ENCODE measurements at places on chromosomes 1 and 21. TPM values are rescaled to one million over a fixed set of nuclear protein-coding genes. Genes with fewer than 3 reads are reported as not detected.

DNA sequence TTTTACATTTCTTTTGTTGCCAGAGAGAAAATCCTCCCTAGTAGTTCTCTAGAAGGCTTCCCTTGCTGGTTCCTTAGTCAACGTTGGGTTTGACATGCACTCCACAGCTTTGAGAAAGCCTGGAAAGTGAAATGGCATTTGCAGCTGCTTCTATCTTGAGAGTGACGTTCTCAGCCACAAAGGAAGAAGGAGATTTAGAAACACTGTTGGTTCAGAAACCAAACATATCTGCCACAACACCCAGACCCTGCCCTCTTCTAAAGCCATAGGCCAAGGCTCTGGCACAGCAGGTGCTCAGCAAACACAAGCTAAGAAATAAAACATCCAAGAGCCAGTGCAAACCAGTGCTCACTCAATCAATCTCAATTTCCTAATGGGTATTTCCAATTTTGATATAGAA, 121.4 kb downstream of the CCDC185 start:
- no peak for DNase-seq

DNA sequence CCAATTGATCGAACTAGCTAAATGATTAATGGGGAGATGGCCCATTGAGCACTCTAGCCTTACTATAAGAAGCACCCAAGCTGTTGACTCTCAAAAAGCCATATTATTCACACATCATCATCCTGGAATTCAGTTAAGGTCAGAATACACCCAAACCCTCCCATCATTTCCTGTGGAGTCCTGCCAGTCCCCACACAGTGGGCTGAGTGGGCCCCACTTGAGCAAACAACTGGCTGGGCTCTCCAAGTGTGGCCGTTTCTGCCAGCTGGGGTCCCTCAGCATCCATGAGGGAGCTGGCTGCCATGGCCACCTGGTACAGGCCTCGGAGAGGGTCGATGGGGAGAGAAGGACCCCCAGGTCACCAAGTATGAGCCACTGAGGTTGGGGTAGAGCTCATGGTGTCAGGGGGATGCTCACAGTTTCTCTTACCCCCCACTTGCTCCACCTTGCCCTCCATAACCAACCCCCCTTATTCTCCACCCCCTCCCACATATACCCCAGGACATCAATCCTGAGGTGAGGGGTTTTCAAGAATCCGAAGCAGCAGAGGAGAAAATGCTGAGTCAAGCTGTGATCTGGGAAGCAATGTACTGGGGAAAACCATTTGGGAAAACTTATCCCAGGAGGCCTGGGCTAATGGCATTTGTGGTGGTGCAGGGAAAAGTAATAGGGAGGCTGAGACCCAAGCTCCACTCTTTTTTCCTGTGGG, 60.3 kb downstream of the UBE2T start:
- peak; percentile 75 for DNase-seq

DNA sequence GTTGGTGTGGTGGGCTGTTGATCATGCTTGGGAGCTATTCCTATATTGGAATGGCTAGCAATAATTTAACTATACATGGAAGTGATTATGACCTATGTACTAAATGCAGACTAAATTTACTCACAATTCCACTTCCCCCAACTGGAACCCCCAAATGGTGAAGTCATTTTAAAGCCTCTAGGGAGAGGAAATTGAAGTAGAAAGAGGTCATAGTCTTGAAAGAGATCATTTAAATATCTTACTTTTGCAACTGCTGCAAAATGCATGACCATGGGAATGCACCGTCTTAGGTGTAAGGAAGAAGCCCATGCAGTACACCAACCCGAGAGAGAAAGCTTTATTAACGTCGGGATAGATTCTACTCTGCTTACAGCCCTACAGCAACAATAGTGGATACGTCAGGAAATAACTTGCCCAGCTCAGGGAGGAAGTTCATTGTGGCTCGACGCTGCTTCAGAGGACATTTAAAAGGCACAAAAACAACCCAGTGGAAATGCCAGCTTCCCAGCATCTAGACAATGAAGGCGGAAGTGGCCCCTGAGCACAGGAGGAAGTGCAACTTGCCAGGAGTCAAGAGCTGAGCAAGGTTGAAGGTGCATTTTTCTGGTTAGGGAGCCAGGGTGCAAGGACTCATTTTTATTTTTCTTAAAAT, 26.5 kb downstream of the CYYR1 start:
- DNase-seq, result no peak

DNA sequence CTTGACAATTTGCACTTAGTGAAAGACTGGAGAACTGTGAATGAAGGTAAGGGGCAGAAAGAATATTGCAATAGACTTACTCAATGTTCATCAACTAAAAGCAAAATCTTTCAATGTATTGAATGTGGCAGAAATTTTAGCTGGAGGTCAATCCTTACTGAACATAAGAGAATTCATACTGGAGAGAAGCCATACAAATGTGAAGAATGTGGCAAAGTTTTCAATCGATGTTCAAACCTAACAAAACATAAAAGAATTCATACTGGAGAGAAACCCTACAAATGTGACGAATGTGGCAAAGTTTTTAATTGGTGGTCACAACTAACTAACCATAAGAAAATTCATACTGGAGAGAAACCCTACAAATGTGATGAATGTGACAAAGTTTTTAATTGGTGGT, 80.7 kb downstream of the JMJD4 start:
- DNase-seq, result peak; percentile 2

DNA sequence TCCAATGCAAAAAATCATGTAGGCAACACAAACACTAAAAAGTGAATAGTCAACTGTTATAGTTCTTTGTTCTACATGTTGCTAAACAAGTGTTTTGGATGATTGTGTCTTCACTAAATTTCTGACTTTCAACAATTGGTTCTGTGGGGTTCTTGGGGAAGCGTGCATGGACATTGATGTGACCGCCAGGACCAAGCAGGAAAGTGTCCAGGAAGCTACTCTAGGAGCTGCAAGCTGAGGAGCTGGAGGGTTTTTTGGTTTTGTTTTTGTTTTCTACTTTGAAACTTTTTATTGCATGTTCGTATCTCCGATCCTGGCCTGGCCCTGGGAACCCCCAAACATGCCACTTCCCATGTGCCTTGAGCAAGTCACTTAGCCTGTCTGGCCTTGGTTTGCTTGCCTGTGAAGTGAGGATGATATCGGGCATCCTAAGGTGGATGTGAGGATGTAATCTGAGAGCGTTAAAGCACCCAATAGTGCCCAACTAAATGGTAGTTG, 8.0 kb downstream of the TMPRSS3 start:
- no peak for DNase-seq

GRCh38 chr1:45568421-45568820, 15.4 kb upstream of the NASP start:
- no peak for DNase-seq

- peak; percentile 25 for DNase-seq
Observed at GRCh38 chr1:223363057-223363855, 720 bp downstream of the SUSD4 start.

- DNase-seq, result no peak
Observed at GRCh38 chr1:18485227-18485626, 4.5 kb downstream of the KLHDC7A start.

GRCh38 chr1:115727706-115728249, 40.7 kb downstream of the CASQ2 start:
- peak; percentile 85 for DNase-seq

DNA sequence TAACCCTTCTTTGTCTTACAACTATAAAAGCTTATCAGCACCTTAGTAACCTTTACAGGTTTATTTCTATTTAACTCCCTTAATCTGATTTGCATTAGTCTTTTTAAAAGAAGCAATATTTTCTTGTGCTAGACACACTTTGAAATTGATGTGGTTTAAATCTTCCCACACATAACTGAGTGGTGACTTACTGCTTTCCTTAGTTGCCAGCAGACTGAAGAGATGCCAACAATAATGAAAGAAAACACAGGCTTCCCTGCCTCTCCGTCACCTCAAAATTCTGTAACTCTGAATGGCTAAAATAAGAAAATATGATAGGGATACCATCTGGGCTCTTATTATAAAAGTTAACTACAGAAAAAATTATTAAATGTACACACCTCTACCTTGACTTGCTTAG, 196.8 kb downstream of the PTBP2 start:
- DNase-seq, result peak; percentile 79

DNA sequence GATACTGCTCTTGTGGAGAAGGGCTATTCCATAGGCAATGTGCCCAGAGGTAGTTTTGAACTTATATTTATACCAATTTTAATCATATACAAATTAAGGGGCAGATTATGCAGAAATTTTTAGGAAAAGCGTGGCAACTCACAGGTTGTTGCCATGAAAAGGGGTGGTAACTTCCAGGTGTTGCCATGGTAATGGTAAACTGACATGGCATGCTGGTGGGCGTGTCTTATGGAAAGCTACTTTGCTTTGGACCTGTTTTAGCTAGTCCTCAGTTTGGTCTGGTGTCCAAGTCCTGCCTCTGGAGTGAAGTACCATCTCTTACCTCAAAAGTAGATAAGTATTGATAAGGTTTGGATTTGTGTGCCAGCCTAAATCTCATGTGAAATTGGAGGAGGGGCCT, 7.9 kb upstream of the IL23R start:
- no peak for DNase-seq

- DNase-seq, result peak; percentile 50
Observed at GRCh38 chr1:164557270-164557669, 1.7 kb upstream of the PBX1 start.

DNA sequence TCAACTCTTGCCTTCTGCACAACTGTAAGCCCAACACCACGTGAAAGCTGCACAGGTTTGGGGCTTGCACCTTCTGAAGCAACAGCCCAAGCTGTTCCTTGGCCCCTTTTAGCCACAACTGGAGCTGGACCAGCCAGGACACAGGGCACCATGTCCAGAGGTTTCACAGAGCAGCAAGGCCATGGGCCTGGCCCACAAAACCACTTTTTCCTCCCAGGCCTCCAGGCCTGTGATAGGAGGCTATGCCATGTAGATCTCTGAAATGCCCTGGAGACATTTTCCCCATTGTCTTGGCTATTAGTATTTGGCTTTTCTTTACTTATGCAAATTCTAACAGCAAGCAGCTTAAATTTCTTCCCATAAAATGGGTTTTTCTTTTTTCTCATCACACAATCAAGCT, 126.1 kb downstream of the SLC44A5 start:
- no peak for DNase-seq

DNA sequence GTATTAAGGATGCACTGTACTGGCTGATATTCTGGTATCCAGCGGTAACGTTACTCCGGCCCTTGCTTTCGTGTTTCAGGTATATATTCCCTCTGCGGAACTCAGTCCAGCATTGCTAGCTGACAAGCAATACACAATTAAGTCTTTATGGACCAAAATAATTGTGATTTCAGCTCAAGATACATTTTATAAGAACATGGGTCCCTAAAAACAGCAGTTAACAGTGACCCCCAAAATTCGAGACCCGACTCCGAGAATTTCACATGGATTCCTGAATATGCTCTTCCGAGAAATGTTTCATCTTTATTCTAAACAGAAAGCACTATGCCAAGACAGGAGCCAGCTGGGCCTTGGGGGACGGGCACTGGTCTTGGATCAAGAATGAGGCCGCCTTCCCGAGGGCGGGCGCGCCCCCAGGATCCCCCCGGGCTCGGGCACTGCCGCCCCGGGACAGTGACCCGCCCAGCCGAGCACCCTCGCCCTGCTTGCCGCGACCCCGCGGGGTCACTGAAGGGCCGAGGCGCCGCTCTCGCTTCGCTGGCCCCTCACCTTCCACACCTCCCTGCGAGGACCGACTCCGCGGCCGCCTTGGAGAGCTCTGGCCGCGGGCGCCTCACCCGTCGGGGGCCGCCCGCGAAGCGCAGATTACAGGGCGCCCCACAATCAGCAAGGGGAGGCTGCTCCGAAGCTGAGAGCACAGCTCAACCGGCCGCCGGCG, 610 bp downstream of the SCYL3 start:
- DNase-seq, result peak; percentile 37

GRCh38 chr21:41835711-41836154, 43.4 kb downstream of the PRDM15 start:
- no peak for DNase-seq

- DNase-seq, result peak; percentile 39
Observed at GRCh38 chr1:218748071-218748470, 402.9 kb downstream of the TGFB2 start.

GRCh38 chr1:20368866-20369470, 78.3 kb downstream of the VWA5B1 start:
- no peak for DNase-seq

DNA sequence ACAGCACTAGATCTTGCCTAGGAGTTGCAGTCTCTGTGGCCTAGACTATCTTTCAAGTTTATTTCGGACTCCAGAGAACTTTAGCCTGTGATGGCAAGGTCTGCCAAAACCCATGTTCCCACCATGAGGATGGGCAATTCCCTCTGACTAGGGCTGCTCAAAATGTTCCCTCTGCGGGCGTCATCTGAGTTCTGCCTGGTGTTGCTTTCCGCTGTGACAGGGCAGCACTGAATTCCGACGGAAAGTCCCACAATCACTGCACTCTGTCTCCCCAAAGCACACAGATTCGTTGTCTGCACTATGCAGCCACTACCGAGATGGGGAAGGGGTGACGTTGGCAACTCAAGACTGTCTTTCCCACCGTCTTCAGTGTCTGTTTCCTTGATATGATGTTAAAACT, 75.2 kb downstream of the CATSPERE start:
- no peak for DNase-seq

- DNase-seq, result no peak
Observed at GRCh38 chr1:107291987-107292386, 151.1 kb downstream of the NTNG1 start.

DNA sequence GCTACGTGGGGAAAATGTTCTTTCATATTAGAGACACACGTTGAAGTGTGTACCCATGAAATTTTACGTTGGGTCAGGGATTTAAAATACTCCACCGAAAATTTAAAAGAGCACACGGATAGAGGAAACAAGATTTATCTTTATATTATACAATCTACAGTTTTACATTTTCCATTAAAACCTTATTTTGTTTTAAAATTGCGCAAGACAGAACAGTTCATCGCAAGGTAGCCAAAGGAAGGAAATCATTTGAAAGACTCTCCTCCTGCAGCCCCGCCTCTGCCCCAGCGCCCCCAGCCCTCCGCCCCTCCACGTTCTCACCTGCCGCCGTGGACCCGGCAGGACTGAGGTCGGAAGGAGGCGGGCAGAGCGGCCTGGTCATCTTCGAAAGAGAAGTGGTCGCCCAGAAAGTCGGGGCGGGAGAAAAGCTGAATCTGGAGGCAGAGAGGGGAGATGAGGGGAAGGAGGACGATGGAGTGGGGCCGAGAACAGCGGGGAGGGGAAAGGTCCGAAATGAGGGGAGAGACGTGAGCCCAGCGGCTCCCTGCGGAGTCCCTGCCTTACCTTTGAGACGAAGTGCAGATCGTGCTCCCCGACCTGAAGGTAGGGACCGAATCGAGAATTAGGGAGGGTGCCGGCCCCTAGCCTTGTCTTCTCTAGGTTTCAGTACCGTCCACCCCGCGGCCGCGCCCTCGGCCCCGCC, 18.0 kb downstream of the CRYBG2 start:
- no peak for DNase-seq

The PSEN2 gene
- total RNA-seq, result 13.1 TPM

The HSPA13 gene
- 78.3 TPM for total RNA-seq

The OR2T6 gene
- not detected for total RNA-seq

The VHLL gene
- total RNA-seq, result not detected

The FAM163A gene
- total RNA-seq, result not detected

The TIE1 gene
- total RNA-seq, result 0.81 TPM

The LRRC8C gene
- 6.0 TPM for total RNA-seq

The LSS gene
- 124 TPM for total RNA-seq

The PHACTR4 gene
- total RNA-seq, result 7.5 TPM

The GUCA2B gene
- total RNA-seq, result not detected

The NTRK1 gene
- total RNA-seq, result 0.09 TPM

The SERPINC1 gene
- total RNA-seq, result not detected
